Lung (tissue), 17 donors: ENCODE measurements at places on chromosomes 13 and 19. TPM values are rescaled to one million over a fixed set of nuclear protein-coding genes. Genes with fewer than 3 reads are reported as not detected.

VSTM1 gene
- polyA plus RNA-seq, result 4.5 TPM

ADGRE3 gene
- polyA plus RNA-seq, result 1.5 TPM

NCR1 gene
- 0.30 TPM for polyA plus RNA-seq

ZNF132 gene
- 1.4 TPM for polyA plus RNA-seq

ZNF541 gene
- polyA plus RNA-seq, result 0.12 TPM

SCAMP4 gene
- 45.7 TPM for polyA plus RNA-seq

CDC42EP5 gene
- polyA plus RNA-seq, result 15.8 TPM

ELSPBP1 gene
- polyA plus RNA-seq, result not detected

ETV2 gene
- polyA plus RNA-seq, result 2.5 TPM

WDR83 gene
- polyA plus RNA-seq, result 15.8 TPM

KLK10 gene
- polyA plus RNA-seq, result 15.5 TPM

FBN3 gene
- 0.32 TPM for polyA plus RNA-seq
